Activated CD4-positive, CD25-positive, alpha-beta regulatory T cell treated with anti-CD3 and anti-CD28 coated beads, Interleukin-2, amount 50 U/mL, for 16 hours (primary cell): ENCODE measurements at places on chromosomes 13 and 19.

- no peak for DNase-seq
Measured at GRCh38 chr19:11483366-11484111, 2.7 kb upstream of the ELAVL3 start.

GRCh38 chr13:28097503-28097902, 2.9 kb downstream of the FLT3 start:
- no peak for DNase-seq

DNA sequence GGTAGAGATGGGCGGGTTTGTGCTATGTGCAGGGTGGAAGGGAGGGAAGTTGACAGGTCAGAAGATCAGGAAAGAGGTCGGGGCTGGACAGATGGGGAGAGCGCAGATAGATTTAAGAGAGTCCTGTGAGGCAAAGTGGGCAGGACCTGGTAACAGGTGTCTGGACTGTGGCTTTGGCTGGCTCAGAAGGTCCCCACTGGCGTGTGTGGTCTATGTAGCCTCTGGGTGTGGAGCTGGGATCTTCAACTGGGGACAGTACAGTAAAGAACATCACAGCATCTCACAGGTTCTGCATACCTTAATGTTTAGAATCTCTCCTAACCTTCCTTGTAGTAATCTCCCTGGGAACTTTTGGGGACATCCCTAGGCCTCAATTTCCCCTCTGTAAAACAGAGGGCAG, 17.7 kb downstream of the CKM start:
- no peak for DNase-seq

DNA sequence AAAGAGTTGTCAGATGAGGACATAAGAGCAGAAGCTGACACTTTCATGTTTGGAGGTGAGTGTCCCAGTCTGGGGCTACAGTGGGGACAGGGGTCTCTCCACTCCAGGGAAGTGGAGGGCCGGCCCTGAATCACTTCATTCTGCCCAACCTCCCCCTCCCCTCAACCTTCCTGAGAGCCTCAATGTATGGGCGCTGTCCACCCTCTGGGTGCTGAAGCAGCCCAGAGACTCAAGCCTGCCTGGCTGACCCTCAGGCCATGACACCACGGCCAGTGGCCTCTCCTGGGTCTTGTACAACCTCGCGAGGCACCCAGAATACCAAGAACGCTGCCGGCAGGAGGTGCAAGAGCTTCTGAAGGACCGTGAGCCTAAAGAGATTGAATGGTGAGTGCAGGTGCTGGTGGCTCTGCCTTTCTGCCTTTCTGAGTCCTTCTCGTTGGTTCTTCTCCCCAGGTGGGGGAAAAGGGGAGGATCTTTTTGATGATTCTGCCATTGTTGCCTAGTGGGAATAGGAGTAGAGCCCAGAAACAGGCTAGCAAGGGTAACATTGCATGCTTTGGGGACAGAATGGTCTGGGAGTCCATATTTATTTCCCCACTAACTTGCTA, 8.8 kb downstream of the CYP4F8 start:
- no peak for DNase-seq

- no peak for DNase-seq
Measured at GRCh38 chr19:12543855-12544254, 7.4 kb downstream of the ZNF564 start.

GRCh38 chr19:48239582-48240141, 16.1 kb downstream of the CARD8 start:
- DNase-seq, result no peak

DNA sequence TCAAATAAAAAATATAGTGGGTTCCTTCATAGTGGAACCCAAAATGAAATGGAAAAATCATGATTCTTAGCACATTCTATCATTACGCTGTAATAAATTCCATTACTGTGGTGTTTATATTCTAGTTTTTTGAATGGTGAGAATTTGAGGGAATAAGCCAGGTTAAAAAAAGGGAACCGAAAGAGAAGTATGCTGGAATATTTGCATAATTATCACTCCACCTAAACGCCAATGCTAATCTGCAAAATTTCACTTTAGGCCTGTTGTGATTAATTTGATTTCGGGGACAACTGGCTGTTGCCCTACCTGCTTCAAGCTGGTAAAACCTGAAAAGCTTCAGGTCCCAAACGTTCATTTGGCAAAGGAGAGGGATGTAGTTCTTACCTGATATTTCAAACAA, 32.1 kb upstream of the SCEL start:
- DNase-seq, result no peak

GRCh38 chr13:111413407-111414187, 93.2 kb downstream of the TEX29 start:
- DNase-seq, result no peak

DNA sequence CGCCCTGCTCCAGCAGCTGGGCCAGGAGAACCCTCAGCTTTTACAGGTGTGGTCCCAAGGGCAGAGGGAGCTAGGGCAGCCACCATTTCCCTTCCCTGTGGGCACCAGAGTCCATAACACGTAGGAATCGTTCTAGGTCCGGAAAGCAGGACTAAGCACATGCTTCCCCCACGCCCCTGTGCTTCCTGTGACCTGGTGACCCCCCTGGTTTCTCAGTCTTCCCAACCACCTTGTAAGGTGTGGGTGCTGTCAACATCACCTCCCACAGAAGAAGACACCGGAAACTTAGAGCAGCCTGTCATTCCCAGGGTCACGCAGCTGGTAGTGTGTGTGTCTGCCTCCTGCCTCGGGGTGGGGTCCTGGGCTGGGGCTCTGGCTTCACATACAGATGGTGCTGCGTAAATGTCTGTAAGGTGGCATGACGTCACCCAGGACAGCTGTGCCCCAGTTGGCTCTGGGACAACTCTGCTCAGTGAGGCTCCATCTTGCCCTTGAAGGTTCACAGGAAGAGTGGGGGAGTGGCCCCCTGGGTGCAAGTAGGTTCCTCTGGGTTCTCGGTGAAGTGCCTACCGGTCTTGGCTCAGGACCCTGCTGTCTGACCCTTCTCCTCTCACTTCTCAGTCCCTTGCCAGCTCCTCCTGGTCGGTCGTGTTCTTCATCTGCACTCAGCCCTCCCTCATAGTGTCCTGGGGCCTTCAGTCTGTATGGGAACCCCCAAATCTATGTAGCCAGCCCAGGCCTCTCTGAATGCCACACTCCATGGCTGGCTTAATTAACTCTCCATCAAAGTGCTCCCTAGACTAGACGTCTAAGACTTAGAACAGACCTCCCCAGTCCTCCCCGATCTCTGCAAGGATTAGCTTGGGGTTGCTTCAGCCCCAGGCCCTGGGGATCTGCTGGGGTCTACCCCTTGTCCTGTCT, 4.0 kb downstream of the RAD23A start:
- DNase-seq, result no peak

DNA sequence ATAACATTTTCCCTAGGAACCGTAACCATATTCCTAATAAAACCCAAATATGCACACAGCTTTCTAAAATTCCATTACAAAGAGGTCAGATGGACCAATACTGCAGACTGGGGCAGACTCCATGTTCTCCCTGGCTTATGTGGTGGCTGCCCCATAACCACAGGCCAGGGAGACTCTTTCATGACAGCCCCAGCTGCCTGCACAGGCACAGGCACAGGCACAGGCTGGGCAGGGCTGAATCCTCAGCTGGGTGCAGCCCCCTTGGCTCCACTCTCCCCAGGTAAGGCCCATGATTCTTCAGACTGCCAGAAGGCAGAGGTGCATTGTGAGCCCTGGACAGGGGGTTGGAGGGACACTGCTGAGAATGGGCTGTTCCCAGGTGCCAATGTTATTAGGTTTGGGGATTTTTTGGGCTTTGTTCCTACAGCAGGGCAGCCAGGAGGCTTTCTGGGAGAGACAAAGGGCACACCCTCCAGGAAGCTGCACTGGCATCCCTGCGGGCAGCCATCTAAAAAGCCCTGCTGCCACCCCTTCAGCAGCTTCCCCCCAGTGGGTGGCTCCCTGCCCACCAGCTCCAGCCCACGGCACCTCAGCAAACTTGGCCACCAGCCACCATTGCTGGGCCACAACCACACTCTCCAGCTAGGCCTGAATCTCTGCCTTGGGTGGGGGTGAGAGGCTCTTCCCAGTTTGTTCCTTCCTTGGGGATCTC, 20.0 kb downstream of the DOCK9 start:
- no peak for DNase-seq

DNA sequence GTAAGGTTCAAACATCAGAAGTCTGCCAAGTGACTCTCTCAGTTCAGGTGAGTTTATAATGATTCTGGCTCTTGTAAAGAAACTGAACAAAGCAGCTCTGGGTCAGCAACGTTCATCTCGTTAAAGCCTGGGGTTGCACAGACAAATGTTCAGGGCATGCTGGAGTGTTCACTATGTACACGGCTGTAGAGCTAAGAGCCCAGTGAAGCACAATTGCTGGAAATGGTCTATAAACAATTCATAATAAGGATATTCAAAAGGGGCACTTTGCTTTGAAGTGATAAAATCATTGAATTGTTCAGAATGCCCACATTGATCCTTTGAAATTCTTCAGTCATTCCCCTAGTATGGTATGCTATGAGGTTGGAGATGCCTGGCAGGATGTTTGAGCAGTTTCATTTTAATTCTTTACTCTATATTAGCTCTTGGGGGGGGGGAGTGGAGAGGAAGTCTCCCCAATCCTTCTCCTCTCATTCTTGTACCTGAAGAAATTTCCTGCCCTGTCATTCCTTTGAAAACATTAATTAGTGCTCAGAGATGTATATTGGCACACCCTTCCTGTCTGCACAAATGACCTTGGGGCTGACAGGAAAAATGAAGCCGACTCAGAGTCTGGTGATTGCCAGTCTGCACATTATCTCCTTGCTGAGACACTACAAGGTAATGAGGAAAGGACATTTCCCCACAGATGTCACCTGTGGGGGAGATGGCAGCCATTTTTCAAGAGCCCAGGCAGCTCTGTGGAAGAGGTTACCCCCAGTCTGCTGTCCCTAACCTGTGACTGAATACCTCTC, 145.5 kb downstream of the DLEU7 start:
- DNase-seq, result no peak

GRCh38 chr13:28564030-28564429, 69.1 kb upstream of the FLT1 start:
- no peak for DNase-seq

GRCh38 chr13:30857018-30857417, 49.1 kb upstream of the MEDAG start:
- DNase-seq, result no peak

- no peak for DNase-seq
Measured at GRCh38 chr19:17138937-17139598, 63.5 kb downstream of the MYO9B start.

DNA sequence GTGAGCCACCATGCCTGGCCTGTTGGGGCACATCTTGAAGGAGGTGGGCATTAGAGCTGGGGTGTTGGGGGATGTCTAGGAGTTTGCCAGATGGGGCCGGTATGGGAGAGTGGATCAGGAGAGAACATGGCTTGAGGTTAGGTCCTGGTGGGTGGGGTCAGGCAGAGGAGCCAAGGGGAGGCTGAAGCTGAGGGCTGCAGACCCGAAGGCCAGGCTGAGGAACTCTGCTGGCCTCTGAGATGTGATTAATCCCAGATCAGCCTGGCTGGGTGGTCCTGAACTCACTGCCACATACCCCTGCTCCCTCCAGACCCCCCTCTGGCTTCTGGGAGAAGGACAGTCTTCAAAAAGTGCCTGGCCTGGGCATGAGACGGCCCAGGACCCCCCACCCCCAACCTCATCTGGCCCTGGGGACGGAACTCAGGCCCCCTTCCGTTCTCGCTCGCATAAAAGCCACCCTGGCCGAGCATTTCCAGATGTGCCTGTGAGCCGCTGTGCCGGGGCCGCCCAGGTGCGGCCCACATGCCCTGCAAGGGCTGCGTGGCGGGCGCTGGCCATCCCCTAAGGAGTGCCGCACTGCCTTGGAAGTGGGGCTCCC, 2.7 kb downstream of the FSTL3 start:
- DNase-seq, result no peak

DNA sequence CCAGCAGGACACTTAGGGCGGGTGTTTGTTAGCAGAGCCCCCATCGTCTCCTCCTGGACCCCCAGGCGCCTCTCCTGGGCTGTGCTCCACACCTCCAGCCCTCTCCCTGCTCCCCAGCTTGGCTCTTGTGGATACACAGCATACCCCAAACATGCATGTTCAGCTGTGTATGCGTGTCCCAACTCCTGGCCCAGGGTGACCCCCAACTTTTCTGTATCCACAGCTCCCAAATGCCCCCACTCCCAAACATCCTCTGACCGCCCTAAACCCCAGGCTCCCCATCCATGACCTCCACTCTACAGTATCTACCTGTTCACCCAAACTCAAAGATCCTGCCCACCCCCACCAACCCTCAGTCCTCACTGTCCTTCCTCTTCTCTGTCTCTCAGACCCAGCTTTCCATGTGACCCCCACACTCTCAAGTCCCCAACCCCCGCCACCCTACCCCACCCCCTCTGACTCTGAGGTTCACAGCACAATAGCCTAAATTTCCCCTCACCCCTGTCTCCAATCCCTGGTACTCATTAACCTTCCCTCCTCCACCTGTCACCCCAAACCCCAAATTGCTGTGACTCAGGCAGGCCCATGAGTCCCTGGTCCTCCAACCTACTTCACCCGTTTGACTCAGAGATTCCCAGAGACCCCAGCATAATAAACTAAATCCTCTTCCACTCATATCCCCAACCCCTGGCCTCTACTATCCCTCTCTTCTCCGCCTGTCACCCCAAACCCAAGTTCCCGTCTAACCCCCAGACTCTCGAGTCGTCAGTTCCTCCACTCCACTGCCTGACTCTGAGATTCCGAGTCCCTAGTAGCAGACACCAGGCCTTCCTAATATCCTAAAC, 968 bp downstream of the UBE2M start:
- no peak for DNase-seq

DNA sequence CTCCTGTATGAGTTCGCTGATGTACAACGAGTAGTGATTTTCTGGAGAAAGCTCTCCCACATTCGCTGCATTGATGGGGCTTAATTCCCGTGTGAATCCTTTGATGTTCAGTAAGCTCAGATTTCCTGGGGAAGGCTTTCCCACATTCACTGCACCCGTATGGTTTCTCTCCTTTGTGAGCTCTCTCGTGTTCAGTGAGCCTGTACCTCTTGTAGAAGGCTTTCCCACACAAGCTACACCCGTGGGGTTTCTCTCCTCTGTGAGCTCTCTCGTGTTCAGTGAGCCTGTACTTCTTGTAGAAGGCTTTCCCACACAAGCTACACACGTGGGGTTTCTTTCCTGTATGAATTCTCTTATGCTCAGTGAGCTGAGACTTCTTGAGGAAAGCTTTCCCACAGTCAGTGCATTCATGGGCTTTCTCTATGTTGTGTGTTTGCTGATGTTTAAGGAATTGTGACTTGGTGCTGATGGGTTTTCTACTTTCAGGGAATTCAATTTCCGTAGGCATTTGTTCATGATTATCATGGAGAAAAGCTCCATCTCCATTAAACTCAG, 3.5 kb upstream of the ZNF577 start:
- no peak for DNase-seq

- no peak for DNase-seq
Measured at GRCh38 chr19:29062475-29063435, 150.2 kb downstream of the UQCRFS1 start.

DNA sequence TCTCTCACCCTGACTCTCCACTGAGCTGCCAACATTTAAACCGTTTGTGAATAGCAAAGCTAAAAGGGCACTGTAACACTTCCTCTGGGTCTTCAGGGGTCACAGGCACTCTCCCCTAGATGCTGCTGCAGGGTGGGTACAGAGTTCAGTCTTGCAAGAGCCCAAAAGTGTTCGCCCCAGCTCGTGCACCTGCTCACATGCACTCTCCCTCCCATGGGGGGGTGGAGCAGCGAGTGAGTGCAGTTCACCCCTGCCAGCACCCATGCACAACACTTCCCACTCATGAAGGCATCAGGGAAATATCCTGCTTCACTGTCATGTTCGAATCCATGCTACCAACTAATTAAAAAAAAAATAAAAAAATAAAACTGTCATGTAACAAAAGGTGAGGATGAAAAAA, 950.7 kb upstream of the PRR20A start:
- no peak for DNase-seq

- no peak for DNase-seq
Measured at GRCh38 chr19:39342647-39343305, 555 bp downstream of the SAMD4B start.
